Stimulated activated CD8-positive, alpha-beta memory T cell treated with anti-CD3 and anti-CD28 coated beads, Interleukin-7, amount 100 ng/mL, for 1 hour (primary cell): ENCODE measurements at places on chromosomes 3 and 15.
A peak's percentile ranks its signal among the peaks of the same experiment; 100 is the strongest.

GRCh38 chr3:187735837-187736236 is 9.4 kb downstream of the BCL6 start:
- no peak for DNase-seq

- no peak for DNase-seq
Observed at GRCh38 chr3:32569540-32570420, 878 bp downstream of the DYNC1LI1 start.

DNA sequence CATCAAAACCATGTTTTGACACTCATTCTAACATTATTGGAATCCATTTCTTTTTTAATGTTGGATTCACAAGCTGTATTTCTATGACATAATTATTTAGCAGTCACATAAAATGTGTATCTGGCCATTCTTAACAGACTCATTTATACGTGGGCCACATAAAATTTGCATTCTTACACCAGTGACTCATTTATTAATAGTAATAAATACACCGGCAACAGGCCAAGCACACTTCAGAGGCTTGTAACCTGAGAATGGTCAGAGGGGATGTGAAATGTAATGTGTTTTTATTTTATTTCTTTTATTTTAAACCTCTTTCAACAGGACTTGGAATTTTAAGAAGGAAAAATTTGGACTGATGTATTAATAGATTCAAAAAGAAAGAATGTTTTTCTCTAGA is 384.9 kb upstream of the RARB start:
- DNase-seq = no peak

GRCh38 chr3:40653001-40653400 is 128.2 kb downstream of the ZNF621 start:
- no peak for DNase-seq

GRCh38 chr15:63436872-63437375 is 55.3 kb upstream of the CA12 start:
- DNase-seq = peak; percentile 26

GRCh38 chr3:52046186-52046901 is 10.0 kb downstream of the DUSP7 start:
- DNase-seq = no peak

GRCh38 chr3:156417559-156418132 is 137.3 kb downstream of the SSR3 start:
- no peak for DNase-seq

- no peak for DNase-seq
Observed at GRCh38 chr3:52240059-52240885, 1.3 kb upstream of the TWF2 start.

GRCh38 chr3:156837115-156837514 is 11.0 kb downstream of the LEKR1 start:
- no peak for DNase-seq

DNA sequence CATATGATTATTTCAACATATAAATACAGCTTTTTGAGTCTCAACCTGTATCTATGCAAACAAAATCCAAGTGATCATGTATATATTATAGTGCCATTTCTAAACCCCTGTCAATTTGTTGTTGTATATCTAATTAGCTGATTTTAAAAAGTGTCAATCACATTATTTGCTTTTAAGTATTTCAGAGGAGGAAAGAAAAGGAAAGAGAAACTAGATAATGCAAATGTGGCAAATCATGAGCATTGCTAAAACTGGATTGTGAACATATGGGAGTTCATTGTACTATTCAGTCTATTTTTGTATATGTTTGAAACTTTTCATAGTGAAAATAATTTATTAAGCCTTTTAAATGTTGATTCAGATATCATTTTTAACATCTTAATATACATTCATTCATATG is 190.7 kb downstream of the ZIC4 start:
- no peak for DNase-seq

GRCh38 chr15:91304786-91305185 is 204.7 kb downstream of the SV2B start:
- no peak for DNase-seq

GRCh38 chr3:122298239-122298638 is 26.8 kb upstream of the CSTA start:
- DNase-seq = no peak

DNA sequence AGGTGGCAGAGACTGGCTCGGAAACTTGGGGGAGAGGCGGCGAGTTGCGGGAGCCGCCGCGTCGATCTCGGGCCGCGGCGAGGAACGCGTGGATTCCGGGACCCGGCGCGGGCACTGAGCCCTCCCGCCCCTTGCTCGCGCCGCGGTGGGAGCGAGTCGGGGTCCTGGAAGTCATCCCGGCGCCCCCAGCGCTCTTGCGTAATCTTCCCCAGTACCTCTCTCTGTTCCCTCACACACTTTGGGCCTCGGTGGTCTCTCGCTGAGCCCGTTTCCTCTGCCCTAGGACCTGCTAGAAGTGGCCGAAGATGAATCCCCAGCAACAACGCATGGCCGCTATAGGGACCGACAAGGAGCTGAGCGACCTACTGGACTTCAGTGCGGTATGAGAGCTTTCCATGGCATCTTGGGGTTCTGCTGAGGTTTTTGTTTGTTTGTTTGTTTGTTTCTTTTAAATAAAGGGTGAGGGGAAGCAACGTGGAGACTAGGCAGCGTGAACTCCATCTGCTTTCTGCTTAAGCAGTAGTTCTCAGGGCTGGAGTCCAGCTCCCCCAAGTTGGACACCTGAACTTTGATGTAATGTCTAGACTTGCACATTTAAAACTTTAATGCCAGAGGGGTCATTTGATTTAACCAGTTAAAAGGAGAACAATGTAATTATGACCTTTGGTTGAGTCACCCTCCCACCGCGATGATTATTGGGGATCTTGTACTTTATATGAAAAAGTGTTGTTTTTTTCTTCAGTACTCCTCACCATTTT is 1.3 kb downstream of the TCF12 start:
- no peak for DNase-seq

DNA sequence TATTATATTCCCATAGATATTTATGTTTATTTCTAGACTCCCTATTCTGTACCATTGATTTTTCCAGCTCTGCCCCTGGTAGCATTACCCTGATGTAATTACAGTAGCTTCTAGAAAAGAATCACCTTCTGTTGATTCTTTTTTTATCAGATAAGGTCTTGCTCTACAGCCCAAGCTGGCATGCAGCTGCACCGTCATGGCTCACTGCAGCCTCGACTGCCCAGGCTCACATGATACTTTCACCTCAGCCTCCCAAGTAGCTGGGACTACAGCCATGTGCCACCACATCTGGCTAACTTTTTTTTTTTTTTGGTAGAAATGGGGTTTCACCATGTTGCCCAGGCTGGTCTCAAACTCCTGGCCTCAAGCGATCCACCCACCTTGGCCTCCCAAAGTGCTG is 41.8 kb downstream of the SLC24A1 start:
- DNase-seq = no peak

GRCh38 chr3:156599089-156599874 is 44.4 kb upstream of the SSR3 start:
- DNase-seq = no peak

DNA sequence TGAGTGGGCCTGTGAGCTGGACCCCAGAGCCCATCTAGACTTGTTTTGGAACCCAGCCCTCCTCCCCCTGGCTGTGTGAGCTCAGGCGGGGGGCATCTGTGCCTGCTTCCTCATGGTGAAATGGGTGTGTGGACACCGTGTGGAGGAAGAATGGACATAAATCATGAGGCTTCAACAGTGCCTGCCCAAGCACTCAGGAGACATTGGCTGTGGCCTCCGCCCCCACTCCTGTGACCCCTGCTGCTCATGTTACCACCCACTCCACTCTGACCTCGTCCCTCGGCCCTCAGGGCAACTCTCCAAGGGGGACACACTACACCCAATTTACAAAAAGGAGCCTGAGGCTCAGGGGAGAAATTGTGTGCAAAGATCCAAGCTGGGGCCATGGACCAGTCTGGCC is 16.6 kb downstream of the TPRA1 start:
- DNase-seq = no peak

DNA sequence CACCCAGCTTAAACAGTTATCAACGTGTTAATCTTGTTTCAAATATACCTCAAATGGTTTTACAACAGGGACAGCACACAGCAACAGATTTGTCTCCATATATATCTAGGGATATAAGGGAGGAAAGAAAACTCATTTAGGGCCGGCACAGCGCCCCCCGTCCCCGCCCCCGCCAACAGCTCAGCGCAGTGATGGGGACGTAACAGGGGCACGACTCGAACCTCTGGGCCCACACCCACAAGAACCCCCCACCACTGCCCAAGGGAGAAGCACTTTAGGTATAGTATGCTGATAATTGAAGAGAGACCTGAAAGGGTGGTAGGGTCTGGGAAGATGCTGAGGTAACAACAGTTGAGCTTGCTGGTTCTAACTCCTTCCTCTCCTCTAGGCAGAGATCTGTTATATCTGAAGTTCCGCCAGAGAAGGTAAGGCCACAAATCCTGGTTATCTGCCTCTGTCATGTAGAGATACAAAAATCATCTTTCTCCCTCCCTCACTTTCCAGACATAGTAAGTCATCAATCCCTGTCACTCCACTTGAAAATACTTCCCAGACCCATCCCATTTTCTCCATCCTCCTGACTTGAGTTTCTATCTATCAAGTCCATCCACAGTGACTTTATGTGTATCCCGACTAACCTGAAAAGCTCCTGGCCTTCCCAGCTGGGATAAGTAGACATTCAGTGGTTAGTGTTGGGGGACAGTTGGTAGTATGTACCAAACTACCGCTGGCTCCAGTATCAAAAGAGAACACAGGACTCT is 126.9 kb downstream of the PDZRN3 start:
- DNase-seq = no peak

DNA sequence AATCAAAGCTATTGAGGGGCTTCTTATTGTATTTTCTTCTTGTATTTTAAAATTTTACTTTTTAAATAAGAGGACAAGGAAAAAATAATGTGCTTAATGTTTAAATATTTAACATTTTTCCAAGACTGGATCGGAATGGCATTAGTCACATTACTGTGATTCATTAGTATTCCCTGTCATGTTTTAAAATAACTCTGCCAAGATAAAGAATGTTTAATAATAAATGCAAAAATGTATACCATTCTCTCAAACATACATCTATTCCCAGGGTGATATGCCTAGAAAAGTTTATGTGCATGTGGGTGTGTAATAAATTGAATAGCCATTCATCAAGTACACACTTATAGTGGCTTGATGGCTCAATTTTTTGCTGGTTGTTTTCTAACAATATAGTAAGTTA is 936.1 kb downstream of the PLOD2 start:
- no peak for DNase-seq

- DNase-seq = no peak
Observed at GRCh38 chr3:127856801-127857200, 34.5 kb upstream of the MGLL start.

- DNase-seq = no peak
Observed at GRCh38 chr3:10299679-10300078, 6.9 kb upstream of the GHRL start.

DNA sequence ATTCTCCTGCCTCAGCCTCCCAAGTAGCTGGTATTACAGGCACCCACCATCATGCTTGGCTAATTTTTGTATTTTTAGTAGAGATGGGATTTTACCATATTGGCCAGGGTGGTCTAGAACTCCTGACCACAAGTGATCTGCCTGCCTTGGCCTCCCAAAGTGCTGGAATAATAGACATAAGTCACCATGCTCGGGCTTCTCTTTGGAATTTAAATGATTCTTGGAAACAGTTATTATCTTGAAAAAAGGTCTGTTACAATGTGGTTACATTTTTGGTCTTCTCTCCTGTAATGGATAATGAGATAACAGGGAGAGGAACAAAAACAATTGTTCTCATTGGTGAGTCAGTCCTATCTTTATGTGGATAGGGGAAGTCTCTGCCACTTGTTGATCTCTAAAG is 59.8 kb upstream of the AADACL2 start:
- DNase-seq = no peak
